ENCODE measurements at places on chromosomes 2 and 18. TPM values are rescaled to one million over a fixed set of nuclear protein-coding genes. Genes with fewer than 3 reads are reported as not detected.

The NETO1 gene
- total RNA-seq: not detected

The C1QL2 gene
- not detected for total RNA-seq

The ASB18 gene
- total RNA-seq: not detected

The CD207 gene
- total RNA-seq: not detected

The SERPINB12 gene
- not detected for total RNA-seq

The HOXD8 gene
- not detected for total RNA-seq

The TRMT61B gene
- total RNA-seq: 20.2 TPM

The COX5B gene
- total RNA-seq: 197 TPM

The UGT1A4 gene
- total RNA-seq: not detected

GRCh38 chr2:177282181-177282641, 17.7 kb upstream of the NFE2L2 start:
- DNase-seq: no peak
- no peaks in the 10 kb centered on the region for H3K4me1 ChIP-seq
- H3K27ac ChIP-seq: no peak overlapping the region
- H3K27me3 ChIP-seq: no peaks in the 10 kb centered on the region
- H3K36me3 ChIP-seq: no peaks in the 10 kb centered on the region
- no peak overlapping the region for H3K4me3 ChIP-seq

DNA sequence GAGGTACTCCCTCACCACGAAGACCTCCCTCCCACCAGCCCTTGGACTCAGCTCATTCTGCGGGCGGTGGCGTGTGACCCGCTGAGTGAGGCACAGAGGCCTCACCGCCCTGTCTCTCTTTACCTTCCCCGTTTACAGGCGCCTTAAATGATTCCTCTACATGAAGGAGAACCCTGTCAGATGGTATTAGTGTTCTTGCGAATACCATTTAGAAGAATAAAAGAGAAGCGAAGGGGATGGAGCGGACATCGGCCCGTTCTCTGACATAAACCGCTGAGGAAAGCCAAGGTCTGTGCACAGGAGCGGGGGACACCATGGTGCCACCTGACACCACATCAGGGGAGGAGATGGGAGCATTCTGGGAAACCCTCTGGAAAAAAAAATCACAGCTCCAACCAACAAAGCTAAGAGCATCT, 179.8 kb downstream of the HDAC4 start:
- no peak overlapping the region for H3K27ac ChIP-seq
- H3K4me3 ChIP-seq: no peak overlapping the region
- H3K27me3 ChIP-seq: no peaks in the 10 kb centered on the region
- H3K36me3 ChIP-seq: no peaks in the 10 kb centered on the region
- H3K4me1 ChIP-seq: peaks cover 53% of the 10 kb centered on the region

GRCh38 chr2:240601831-240602160, 15.3 kb downstream of the CAPN10 start:
- H3K27me3 ChIP-seq: no peaks in the 10 kb centered on the region
- no peak overlapping the region for H3K27ac ChIP-seq
- H3K4me1 ChIP-seq: no peaks in the 10 kb centered on the region
- H3K36me3 ChIP-seq: no peaks in the 10 kb centered on the region

- no peak for DNase-seq
- no peaks in the 10 kb centered on the region for H3K27me3 ChIP-seq
- H3K4me3 ChIP-seq: no peak overlapping the region
- H3K27ac ChIP-seq: no peak overlapping the region
These were observed 40.0 kb upstream of the NCKAP5 start for GRCh38 chr2:133608291-133608690.

GRCh38 chr2:75311993-75312392, 112.7 kb upstream of the TACR1 start:
- H3K36me3 ChIP-seq: no peaks in the 10 kb centered on the region
- H3K27me3 ChIP-seq: no peaks in the 10 kb centered on the region
- H3K27ac ChIP-seq: no peak overlapping the region
- no peak for DNase-seq
- no peaks in the 10 kb centered on the region for H3K4me1 ChIP-seq
- no peak overlapping the region for H3K4me3 ChIP-seq

DNA sequence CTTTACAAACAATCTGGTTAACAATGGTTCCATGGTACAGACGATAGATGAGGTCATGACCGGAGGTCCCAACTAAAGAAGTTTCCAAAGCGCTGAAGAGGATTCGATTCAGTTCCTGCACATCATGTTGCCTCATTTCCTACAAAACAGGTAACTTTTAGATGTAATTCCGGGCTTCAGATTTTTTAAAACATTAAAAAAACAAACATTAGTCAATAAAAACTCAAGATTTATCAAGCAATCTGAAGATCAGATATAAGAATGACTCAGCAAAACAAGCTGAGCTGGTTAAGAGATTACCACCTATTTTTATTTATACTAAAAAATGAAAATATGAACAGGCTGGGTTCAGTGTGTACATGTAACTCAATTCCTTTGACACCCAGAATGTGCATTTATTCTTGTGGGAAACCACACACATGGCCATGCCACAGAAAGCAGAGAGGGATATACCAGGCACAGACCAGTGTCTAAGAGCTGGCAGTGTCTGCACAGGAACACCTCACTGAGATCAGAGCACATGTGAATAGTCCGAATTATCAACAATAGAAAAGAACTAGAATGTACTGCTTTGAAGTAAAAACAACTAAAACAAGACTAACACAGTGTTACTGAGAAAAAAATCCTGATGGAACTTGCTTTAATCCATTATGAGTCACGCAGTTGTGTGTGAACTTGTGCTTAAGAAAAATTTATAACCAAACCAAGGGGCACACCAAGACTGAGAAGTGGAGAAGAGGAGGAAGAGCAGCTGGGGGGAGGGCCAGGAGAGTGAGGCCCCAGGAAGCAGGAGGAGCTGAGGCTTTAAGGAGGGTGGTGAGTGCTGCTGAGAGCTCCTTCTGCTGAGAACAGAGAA, 9.5 kb downstream of the USP40 start:
- no peak for DNase-seq
- H3K27me3 ChIP-seq: no peaks in the 10 kb centered on the region
- H3K36me3 ChIP-seq: no peaks in the 10 kb centered on the region
- H3K27ac ChIP-seq: no peak overlapping the region

DNA sequence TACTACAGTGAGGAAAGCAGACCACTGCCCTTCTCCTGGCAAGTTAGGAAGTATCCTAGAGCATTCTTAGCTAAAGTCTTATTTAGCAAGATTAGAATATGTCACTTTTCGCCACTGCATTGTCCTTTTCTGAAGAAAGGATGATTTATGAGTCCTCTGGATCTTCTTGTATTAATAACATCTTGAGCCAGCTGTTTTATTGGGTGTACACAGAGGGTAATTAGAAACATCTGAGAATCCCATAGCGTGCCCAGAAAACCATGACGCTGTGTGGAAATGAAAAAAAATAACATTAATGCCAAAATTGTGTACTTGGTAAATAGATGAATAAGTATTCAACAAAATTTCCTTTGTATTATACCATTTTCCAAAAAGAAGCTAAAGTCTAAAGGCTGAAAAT, 198.7 kb downstream of the LTBP1 start:
- no peaks in the 10 kb centered on the region for H3K36me3 ChIP-seq
- no peaks in the 10 kb centered on the region for H3K4me1 ChIP-seq
- DNase-seq: no peak
- H3K27ac ChIP-seq: no peak overlapping the region

- no peak overlapping the region for H3K4me3 ChIP-seq
- no peak overlapping the region for H3K27ac ChIP-seq
- no peaks in the 10 kb centered on the region for H3K27me3 ChIP-seq
- no peaks in the 10 kb centered on the region for H3K4me1 ChIP-seq
These were observed 38.5 kb downstream of the UPP2 start for GRCh38 chr2:158140201-158140600.

- H3K4me1 ChIP-seq: no peaks in the 10 kb centered on the region
- no peaks in the 10 kb centered on the region for H3K27me3 ChIP-seq
- no peak overlapping the region for H3K27ac ChIP-seq
- no peaks in the 10 kb centered on the region for H3K36me3 ChIP-seq
- no peak for DNase-seq
These were observed 74.3 kb downstream of the GREB1L start for GRCh38 chr18:21316296-21316695.

- no peaks in the 10 kb centered on the region for H3K4me1 ChIP-seq
- no peak overlapping the region for H3K4me3 ChIP-seq
- H3K27ac ChIP-seq: no peak overlapping the region
These were observed 101.4 kb downstream of the MYOM1 start for GRCh38 chr18:3118195-3119010.

DNA sequence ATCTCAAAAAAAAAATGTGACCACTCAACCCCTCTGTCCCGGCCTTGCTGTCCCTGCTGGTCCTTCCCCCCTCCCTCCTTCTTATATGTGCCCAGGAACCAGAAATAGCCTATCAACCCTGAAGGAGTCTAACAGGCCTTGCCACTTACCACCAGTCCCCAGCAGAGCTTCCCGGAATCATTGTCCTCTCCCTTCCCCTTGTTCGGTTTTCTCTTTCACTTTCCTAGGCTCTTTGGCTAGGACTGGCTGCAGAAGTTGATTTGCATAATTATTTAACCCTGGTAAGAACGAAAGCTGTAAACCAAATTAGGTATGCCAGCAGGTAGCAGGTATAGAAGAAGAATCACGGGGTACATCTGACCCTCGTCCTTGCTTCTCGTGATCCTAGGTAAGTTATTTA, 72.6 kb upstream of the ZNF532 start:
- H3K4me1 ChIP-seq: no peaks in the 10 kb centered on the region
- no peaks in the 10 kb centered on the region for H3K36me3 ChIP-seq
- no peak overlapping the region for H3K4me3 ChIP-seq

- no peak for DNase-seq
- no peak overlapping the region for H3K4me3 ChIP-seq
- H3K27me3 ChIP-seq: no peaks in the 10 kb centered on the region
- no peaks in the 10 kb centered on the region for H3K4me1 ChIP-seq
These were observed 441.8 kb downstream of the CDH2 start for GRCh38 chr18:27735117-27735516.

- no peaks in the 10 kb centered on the region for H3K36me3 ChIP-seq
- no peak overlapping the region for H3K27ac ChIP-seq
- DNase-seq: no peak
- no peaks in the 10 kb centered on the region for H3K4me1 ChIP-seq
- H3K4me3 ChIP-seq: no peak overlapping the region
These were observed 282.0 kb upstream of the CHST9 start for GRCh38 chr18:27467073-27467472.

- DNase-seq: no peak
- H3K36me3 ChIP-seq: no peaks in the 10 kb centered on the region
- H3K4me1 ChIP-seq: no peaks in the 10 kb centered on the region
- H3K27ac ChIP-seq: no peak overlapping the region
- no peak overlapping the region for H3K4me3 ChIP-seq
These were observed 190.2 kb downstream of the TFCP2L1 start for GRCh38 chr2:121094845-121095244.

GRCh38 chr2:191345788-191346187, 100.6 kb downstream of the MYO1B start:
- DNase-seq: no peak
- no peak overlapping the region for H3K4me3 ChIP-seq
- no peaks in the 10 kb centered on the region for H3K4me1 ChIP-seq
- H3K27me3 ChIP-seq: no peaks in the 10 kb centered on the region

- no peak overlapping the region for H3K27ac ChIP-seq
- no peak overlapping the region for H3K4me3 ChIP-seq
- DNase-seq: no peak
These were observed 41.2 kb downstream of the COL3A1 start for GRCh38 chr2:189015359-189015758.

GRCh38 chr2:104040771-104041170, 813.1 kb upstream of the POU3F3 start:
- H3K27ac ChIP-seq: no peak overlapping the region
- H3K36me3 ChIP-seq: no peaks in the 10 kb centered on the region
- H3K4me3 ChIP-seq: no peak overlapping the region

- H3K27ac ChIP-seq: no peak overlapping the region
- H3K4me1 ChIP-seq: no peaks in the 10 kb centered on the region
- no peak overlapping the region for H3K4me3 ChIP-seq
- DNase-seq: no peak
- no peaks in the 10 kb centered on the region for H3K36me3 ChIP-seq
These were observed 149.7 kb upstream of the CAPN13 start for GRCh38 chr2:30956995-30957394.

GRCh38 chr18:32735781-32736180, 37.0 kb downstream of the KLHL14 start:
- no peak overlapping the region for H3K4me3 ChIP-seq
- DNase-seq: no peak
- H3K27ac ChIP-seq: no peak overlapping the region
- H3K4me1 ChIP-seq: no peaks in the 10 kb centered on the region
- H3K27me3 ChIP-seq: no peaks in the 10 kb centered on the region
- no peaks in the 10 kb centered on the region for H3K36me3 ChIP-seq

DNA sequence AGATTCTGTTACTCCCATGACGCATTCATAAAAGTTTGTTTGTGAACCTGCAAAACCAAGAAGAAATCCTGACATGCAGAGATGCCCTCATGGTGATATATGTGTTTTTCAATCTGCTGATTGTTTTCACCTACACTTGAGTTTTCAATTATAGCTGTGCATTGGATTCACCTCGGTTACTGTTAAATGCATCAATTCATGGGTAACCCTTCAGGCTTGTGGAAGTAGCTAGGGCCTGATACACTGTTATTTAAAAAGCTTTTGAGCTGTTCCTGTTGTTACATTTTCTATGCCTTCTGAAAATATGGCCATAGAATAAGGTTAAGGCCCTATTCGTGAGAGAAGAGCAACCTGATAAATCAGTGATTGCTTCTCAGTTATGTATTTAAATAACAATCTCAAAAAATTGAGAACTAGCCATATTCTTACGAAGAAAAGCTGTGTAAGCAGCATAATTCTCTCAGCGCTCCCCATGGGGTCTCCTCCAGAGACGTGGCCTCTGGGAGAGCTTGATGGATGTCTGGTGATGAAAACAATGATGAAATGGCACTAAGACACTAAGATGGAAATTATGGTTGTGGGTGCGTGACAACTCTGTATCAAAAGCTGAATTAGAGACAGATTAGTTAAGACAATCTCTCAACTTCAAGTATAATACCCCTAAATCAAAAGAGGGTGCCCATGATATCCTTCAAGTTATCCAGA, 60.5 kb downstream of the RIT2 start:
- no peaks in the 10 kb centered on the region for H3K36me3 ChIP-seq
- H3K4me1 ChIP-seq: no peaks in the 10 kb centered on the region
- no peak for DNase-seq
- no peak overlapping the region for H3K4me3 ChIP-seq
- H3K27me3 ChIP-seq: no peaks in the 10 kb centered on the region
- no peak overlapping the region for H3K27ac ChIP-seq

GRCh38 chr2:193580176-193580950, 1385.6 kb upstream of the TMEFF2 start:
- no peaks in the 10 kb centered on the region for H3K27me3 ChIP-seq
- no peaks in the 10 kb centered on the region for H3K36me3 ChIP-seq
- H3K27ac ChIP-seq: no peak overlapping the region
- H3K4me1 ChIP-seq: no peaks in the 10 kb centered on the region
